ENCODE measurements at places on chromosomes 1 and 21.

- DNase-seq = no peak
Measured at GRCh38 chr1:82110366-82111254, 309.9 kb downstream of the ADGRL2 start.

DNA sequence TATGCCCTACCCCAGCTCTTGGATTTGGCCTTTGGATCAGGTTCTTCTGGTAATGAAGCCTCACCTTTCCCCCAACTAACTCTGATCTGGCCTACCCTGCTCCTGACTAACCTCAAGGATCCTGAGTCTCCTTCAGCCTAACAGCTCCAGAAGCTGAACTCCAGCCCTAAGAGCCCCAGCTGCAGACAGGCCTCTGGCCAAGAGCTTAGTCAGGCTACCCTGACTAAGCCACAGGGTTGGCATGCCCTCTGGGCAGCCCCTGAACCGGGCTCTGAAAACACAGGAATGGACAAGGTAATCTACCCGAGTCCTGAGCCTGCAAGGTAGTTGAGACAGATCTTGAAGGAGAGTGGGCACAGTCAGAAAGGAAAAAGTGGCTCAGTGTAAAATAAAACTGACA, 29.4 kb downstream of the COA7 start:
- no peak for DNase-seq

DNA sequence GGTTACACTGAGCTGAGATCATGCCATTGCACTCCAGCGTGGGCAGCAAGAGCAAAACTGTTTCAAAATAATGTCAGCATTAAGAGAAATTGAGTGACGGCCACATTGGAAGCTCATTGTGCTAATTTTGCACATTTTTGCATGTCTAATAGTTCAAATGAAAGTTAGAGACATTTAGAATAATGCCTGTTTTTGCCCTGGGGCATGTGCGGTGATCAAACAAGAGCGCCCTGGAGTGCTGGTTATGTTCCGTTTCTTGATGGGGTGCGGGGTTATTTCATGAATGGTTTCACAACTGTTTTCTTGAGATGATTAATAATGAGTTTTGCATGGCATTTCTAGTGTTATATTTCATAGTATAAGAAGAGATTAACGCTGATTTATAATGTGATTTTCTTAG, 13.1 kb downstream of the OR2T11 start:
- no peak for DNase-seq

GRCh38 chr1:25107643-25108010, 124.7 kb downstream of the SYF2 start:
- DNase-seq = no peak

DNA sequence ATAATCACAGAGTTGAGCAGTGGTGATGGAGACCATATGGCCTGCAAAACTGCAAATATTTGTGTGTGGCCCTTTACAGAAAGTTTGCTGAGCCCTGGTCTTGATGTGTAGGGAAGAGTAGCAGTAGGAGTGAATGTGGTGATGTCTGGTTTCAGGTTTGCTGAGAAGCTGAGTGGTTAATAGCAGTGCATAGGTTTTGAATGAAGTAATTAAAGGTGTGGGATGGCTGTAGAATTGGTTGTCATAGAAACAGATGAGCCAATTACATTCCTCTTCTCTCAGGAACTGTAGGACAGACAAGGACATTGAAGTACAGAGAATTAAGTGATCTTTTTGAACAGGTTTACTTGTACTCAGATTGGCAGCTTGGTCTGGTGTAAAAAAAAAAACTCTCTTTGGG, 37.4 kb downstream of the PRDM2 start:
- no peak for DNase-seq

DNA sequence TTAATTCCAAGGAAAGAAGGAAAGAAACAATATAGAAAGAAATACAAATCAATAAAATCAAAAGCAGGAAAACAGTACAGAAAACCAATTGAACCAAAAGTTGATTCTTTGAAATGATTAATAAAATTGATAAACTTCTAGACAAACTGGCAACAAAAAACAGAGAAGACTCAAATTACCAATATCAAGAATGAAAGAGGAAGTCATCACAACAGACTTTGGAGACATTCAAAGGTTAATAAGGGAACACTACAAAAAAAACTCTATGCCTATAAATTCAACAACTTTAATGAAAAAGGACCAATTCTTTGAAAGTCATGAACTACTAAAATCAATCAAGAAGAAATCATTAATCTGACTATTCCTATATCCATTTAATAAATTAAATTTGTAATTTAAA, 329.3 kb upstream of the NR5A2 start:
- DNase-seq = no peak

- no peak for DNase-seq
Measured at GRCh38 chr1:56062625-56063024, 516.7 kb downstream of the PLPP3 start.

GRCh38 chr1:99806882-99807281, 40.4 kb upstream of the FRRS1 start:
- no peak for DNase-seq

GRCh38 chr1:224540535-224540934, 75.6 kb upstream of the CNIH3 start:
- no peak for DNase-seq

GRCh38 chr1:16050328-16050727, 6.7 kb downstream of the CLCNKB start:
- DNase-seq = no peak

GRCh38 chr1:87941337-87941946, 612.8 kb downstream of the LMO4 start:
- no peak for DNase-seq

DNA sequence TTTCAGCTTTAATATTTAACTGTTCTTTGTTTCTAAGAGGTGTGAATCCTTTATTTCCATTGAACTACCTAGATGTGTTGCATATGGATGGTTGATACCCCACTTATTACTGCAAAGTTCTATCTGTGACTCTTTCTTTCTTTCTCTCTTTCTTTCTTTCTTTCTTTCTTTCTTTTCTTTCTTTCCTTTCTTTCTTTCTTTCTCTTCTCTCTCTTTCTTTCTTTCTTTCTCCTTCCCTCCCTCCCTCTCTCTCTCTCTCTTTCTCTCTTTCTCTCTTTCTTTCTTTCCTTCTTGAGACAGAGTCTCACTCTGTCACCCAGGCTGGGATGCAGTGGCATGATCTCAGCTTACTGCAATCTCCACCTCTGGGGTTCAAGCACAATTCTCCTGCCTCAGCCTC, 34.1 kb downstream of the GABPB2 start:
- no peak for DNase-seq

- no peak for DNase-seq
Measured at GRCh38 chr1:205150651-205151428, 29.1 kb upstream of the RBBP5 start.

DNA sequence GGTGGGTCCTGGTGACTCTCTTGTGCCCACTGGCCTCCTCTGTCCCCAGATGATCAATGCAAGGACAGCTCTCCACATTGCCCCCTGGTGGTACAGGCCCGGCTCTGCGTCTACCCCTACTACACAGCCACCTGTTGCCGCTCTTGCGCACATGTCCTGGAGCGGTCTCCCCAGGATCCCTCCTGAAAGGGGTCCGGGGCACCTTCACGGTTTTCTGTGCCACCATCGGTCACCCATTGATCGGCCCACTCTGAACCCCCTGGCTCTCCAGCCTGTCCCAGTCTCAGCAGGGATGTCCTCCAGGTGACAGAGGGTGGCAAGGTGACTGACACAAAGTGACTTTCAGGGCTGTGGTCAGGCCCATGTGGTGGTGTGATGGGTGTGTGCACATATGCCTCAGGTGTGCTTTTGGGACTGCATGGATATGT, 10.8 kb downstream of the ADAMTSL4 start:
- peak; percentile 81 for DNase-seq

DNA sequence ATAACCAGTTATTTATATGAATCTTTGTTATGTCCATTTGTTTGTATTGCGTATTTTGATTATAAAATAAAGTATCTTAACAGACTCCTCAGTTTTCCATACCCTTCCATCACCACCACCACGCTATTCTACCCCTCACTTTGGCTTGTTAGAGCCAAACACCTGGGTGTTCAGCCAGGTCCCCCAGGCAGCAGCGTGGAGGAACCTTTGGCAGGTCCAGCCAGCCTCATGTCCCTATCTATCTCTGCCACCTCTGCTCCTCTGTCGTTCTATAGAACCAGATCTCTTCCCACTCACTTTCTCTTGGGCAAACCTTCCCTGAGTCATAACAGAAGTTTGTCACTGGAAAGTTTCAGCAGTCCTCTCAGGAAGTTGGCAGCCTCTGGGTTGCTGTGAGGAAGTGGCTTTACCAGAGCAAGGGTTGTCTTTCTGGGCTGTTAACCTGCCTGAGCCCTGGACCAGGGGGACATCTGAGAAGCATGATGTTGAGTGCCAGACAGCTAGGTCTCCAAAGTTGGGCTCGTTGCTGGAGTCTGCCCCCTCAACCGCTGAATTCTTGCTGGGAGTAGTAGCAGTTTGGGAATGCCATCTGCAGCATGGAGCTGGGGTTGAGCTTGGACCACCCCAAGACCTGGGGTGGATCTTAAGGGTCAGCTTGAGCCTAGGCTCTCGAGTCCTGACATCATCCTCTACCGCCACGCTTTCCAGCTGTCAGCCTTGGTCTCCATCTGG, 996 bp upstream of the SH3BGRL3 start:
- DNase-seq = peak; percentile 46

DNA sequence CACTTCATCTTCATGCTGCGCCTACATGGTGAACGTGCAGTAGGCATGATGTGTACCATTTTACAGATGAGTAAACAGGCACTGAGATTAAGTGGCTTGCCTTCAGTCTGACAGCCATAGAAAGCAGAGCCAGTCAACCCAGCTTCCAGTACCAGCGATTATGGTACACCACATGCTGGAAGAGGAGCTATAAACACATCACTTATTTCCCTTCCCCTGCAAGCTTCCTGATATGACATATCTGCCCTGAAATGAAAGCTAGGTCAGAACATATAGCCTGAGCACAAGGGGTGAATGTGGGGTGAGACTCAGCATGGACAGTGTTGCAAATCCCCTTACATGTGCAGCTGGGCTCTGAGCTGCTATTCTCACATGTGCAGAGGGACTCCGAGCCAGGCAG, 33.8 kb upstream of the IL20 start:
- DNase-seq = no peak

DNA sequence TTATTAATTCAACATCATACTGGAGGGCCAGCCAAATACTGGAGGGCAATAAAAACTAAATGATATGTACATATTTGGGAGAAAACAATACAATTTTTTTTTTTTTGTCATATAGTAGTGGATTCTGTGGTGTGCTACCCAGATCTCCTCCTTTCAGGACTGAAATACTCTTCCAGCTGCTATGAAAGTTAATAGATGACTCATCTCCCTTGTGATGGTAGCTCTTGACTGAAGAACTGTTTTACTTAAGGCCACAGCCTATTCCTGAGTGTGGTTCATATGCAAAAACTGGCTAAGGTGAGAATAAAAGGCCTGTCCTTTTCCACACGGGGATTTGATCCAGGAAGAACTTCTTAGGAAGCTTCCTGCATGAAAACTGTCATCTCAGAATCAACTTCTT, 307.9 kb downstream of the HLX start:
- DNase-seq = no peak

DNA sequence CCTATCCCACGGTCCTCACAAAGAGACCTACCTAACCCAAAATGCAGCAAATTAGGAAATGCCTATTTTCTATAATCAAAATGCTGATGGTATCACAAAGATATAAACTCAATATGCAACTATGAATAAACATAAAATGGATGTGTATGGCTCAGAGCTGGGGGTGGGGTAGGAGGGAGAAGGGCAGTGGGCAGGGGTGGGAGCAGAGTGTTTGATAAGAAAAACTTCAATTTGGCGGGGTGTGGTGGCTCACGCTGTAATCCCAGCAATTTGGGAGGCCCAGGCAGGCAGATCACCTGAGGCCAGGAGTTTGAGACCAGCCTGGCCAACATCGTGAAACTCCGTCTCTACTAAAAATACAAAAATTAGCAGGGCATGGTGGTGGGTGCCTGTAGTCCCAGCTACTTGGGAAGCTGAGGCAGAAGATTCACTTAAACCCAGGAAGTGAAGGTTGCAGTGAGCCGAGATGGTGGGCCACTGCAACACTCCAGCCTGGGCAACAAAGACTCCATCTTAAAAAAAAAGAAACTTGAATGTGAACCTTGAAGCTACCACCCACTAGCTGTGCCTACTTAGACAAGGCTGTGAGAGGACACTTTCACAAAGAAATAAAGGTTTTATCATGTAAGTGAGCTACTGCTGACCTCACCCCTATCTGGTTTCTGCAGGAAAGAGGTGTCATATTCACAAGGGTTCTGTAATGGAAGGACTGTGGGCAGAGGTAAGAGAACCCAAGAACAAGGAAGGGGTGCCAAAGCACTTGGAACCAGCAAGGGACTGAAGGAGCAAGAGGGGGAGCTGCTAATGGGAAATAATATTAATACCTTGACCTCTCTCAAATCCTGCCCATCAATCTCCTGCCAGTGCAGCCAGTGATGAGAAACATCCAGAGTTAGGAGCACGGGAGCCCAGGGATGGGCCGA, 53.0 kb downstream of the HLCS start:
- DNase-seq = no peak

DNA sequence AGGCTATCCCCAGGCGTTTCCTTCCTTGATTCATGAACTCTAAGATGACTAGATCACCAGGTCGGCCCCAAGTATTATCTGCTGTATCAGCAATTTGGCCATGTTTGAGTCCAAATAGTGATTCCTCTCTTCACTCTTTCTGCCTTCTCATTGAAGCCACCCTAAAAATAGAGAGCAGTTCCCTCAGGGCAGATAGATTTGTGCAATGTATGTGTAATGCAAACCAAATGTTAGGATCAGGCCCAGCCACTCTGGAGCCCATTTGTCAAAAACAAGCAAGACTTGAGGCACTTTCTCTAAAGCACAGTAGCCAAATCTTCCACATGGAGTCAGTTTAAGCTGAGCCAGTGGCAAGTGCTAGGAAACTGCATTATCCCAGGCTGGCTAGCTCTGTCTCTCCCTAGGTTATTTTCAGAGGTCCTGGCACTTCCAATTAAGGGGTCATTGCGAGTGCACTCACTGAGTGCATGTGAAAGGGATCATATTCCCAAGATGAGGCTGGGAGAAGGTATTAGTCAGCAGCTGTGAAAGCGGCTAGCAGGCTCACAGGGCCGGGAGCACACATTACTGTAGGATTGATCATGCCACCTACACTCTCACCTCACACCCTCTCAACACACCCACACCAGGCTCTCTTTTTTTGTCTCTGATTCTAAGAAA, 97.9 kb upstream of the RAB3GAP2 start:
- DNase-seq = no peak

- no peak for DNase-seq
Measured at GRCh38 chr1:2050793-2051682, 827 bp downstream of the PRKCZ start.

DNA sequence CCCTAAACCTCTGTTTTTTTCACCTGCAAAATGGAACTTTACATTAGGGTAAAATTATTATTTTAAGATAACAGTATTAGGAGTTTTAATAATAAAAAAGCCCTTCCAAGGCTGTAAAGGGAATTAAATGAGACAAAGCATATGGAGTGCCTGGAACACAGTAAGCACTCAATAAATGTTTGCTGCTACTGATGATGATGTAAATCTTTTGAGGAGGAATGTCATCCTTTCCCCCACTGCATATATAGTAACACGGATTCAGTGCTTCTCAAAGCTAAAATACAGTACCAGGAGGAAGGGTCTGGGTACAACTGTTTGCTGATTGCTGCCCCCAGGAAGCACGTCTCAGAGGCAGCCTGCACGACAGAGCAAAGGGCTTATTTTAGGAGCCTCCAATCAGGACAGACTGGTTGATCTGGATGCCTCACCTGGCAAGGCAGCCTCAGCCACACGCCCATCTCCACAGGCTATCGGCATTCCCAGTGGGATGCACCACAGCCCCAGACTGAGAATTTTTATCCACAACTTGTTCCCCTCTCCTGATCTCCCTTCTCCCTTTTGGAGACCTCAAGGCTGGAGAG, 64.4 kb downstream of the GADD45A start:
- DNase-seq = no peak

Measured in CD4-positive, alpha-beta T cell treated with Interleukin-4 for 1 hour (primary cell).